ENCODE measurements at places on chromosomes 7 and 10. TPM values are rescaled to one million over a fixed set of nuclear protein-coding genes. Genes with fewer than 3 reads are reported as not detected.

TIMM23 gene
- 49.6 TPM for total RNA-seq

ZNF365 gene
- total RNA-seq = not detected

GPER1 gene
- not detected for total RNA-seq

UNC5B gene
- not detected for total RNA-seq

ZNF804B gene
- not detected for total RNA-seq

ADARB2 gene
- not detected for total RNA-seq

SPDYE6 gene
- not detected for total RNA-seq

DNA sequence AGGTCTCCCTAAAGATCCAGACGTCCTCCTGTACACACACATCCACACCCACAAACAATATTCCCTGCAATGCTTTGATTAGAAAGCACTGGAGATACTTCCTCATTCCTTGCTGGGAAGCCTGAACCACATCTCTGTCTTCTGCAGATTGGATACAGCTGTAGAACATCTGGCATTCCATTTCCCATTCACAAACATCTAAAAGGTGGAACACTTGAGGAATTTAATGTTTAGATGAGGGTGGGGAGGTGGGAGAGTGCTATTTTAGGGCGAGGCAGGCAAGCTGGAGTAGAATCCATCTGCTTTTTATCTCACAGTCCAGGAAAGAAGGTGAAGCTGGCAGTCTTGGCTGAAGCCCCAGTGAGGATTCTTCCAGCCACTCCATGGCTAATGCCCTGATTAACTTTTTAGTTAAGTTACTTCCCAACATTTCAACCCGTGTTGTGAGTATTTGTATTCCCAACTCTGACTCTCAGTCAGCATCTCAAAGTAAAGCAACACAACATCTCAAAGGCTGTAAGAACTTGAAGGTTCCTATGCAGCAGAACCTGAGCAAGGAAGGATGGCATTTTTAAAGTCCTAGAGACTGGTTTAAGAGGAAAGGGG, 46.1 kb downstream of the CYTH3 start:
- no peak for DNase-seq

DNA sequence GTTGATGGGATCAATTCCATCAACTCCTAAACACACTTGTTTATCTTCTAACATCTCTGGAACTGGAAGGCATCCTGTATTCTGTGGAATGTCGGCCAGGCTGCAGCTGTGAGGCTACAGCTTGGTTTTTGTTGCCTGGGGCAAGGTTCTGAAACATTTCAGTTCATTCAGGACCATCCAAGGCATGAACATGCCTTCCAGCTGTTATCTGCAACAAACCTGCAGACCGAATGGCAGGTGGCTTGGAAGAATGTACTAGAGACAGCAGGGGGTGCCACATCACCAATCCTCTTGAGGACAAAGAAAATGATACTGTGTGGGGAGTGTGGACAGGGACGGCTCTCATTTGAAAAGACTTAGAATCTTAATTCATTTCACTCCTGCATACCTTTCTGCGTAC, 12.4 kb downstream of the PAPOLB start:
- DNase-seq = no peak

- DNase-seq = no peak
These were observed 51.5 kb downstream of the TCERG1L start for GRCh38 chr10:131260031-131260430.

DNA sequence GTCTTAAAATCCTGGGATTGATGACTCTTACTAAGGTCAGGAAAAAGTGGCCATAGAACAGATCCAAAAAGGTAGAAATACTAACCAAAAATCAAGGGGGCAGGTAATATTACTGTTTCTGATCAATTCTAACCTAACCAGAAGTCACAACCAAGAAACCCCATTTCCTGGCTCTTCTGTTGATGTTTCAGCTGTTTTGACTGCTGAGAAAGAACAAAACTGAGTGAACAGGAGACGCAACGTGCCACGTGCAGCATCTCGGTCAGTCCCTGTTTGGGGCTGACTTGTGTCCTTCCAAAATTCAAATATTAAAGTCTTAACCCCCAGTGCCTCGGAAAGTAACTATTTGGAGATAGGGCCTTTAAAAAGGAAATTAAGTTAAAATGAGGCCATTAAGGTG, 56.8 kb downstream of the JAZF1 start:
- DNase-seq = no peak

DNA sequence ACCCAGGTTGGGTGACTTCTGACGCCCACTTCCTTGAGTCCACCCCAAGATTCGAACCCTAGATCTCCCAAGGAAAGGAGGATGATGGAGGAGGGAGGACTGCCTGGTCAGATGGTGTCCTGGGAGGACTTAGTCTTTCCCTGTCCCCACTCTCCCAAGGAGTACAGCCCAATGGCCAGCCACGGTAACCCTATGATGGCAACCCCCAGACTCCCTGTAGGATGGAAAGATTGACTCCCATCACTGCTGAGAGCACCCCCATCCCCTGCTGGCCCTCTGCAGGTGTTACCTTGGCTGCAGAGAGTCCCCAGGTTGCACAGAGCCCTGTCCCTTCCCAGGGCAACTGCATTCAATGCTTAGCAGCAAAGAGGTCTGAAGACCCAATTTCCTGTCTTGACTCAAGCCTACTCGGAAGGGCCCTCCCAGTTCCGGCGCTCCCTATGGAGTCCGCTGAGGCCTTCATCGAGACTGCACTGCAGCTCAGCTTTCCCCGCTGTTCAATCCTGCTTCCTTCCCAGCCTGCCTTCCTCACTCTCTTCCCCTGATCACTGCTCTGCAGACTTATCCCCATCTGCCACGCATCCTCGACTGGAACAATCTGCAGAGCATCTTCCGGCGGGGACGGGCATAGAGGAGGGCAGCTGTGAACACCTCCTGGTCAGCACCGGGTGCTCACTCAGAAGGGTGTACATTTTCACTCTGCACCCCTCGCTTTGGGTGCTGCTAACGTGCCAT, 50.8 kb upstream of the OCM2 start:
- DNase-seq = no peak

DNA sequence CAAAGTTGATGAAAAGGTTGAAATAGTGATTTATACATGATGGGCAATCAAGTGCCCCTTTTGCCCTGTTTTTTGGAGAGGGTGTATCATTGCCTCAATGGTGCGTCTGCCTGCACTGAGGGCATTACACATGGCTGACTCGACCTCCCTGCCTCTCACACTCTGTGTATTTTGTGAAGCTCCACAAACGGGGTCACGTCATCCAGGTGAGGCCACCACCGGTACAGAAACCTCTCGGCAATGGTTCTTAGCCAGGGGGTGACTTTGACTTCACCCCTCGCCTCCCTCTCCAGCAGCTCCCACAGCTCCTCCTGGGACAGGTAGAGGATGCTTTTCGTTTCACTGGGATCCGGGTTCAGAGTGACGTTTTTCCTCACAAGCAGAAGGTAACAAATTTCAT, 6.3 kb downstream of the IDI2 start:
- no peak for DNase-seq

GRCh38 chr10:79241990-79242619, 105.2 kb upstream of the PPIF start:
- DNase-seq = peak; percentile 79

DNA sequence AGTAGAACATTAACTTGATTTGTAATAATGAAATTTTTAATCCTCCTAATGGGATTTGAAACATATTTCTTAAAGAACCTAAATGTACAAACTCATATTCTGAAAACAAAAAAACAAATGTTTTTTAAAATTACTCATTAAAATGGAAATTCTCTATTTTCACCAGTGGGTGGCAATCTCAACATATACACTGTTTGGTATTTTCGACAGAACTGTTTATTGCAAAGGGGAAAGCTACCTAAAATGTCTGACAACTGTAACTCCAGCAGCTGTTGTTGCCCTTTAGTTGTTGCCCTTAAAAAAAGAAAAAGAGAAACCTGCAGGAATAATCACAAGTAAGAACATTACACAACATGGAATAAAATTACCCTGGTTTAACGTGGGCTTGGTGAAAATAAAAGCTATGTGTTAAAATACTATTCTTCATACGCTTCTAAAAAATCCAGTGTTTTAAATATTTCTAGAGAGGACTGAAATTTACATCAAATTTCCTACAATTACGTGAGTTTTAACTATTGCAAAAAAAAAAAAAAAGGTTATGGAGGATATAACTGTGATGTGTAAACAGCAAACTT, 54.5 kb downstream of the COL1A2 start:
- no peak for DNase-seq

- DNase-seq = no peak
These were observed 337.5 kb upstream of the KCND2 start for GRCh38 chr7:119935418-119936025.

GRCh38 chr10:79928028-79928583, 20.8 kb downstream of the SFTPD start:
- peak; percentile 30 for DNase-seq

GRCh38 chr7:22142572-22142971, 196.9 kb upstream of the CDCA7L start:
- DNase-seq = no peak

- DNase-seq = no peak
These were observed 14.1 kb upstream of the PPA1 start for GRCh38 chr10:70247360-70247759.

DNA sequence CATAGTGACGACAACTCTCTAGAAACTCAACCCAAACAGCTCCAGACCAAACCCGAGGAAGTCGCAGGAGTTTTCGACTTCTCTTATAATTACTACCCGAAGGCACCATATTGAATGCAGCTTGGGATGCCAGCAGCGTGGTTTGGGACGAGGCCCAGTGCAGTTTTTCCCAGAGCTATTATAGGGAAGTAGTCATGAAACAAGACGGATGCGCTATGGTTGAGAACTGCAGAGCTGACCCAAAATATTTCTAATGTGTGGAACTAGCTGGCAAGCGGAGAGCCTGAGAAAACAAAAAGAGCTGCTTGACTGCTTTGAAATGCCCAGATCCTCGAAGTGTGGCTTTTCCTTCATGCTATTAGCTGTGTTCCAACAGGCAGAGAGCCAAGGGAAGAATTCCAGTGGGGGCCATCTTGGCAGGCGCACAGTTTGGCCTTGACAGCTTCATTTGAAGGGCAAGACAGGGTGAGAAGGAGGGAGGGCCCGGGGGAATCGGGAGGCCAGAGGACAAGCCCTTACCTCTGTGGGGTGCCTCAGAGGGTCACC, 122.7 kb downstream of the CUL2 start:
- DNase-seq = no peak

DNA sequence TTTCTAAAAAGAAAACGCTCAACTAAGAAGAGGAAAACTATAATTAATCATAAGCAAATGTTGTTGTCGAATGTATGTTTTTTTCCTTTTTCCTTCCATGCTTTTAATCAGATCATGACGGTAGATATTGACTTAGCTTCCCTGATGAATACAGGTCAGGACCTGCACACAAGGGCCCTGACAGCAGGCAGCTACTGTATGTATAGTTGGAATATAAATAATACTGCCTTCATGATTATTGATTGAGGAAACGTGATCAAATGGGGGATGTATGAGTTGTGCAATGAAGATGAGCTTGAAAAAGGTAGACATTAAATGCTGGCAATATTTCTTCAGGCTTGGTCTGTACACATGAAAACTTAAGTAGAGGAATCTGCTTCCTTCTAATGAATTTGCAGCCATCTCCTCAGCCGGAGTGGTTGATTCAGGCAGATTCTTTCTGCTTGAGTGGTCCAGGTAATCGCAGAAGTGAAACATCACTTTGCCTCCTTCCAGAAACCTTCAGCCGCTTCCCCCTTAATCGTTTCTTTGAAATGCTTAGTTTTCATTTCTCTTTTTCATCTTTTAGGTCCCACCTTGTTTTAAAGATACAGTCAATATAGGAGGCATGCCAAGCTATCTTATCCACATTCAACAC, 656.5 kb downstream of the SDK1 start:
- no peak for DNase-seq

GRCh38 chr10:46787321-46787615, 124.0 kb upstream of the PTPN20 start:
- peak; percentile 15 for DNase-seq

DNA sequence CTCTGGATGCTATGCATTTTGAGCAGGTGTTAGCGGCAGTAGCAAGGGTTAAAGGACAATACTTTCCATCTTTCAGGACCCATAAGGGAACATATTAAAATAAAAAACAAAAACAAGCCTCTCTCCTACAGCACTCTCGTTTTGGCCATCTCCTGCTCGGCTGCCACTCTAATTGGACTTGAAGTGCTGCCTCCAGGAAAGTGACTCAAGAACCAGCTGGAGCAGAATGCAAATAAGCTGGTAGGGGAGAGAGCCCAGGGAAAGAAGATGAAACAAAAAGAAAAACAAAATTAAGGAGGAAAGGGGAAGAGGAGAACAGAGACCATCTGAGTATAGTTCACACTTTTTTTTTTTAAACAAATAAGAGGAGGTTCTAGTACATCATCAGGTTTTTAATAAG, 65.6 kb downstream of the HBP1 start:
- DNase-seq = no peak

- no peak for DNase-seq
These were observed 27.7 kb upstream of the TM9SF3 start for GRCh38 chr10:96614515-96614914.

DNA sequence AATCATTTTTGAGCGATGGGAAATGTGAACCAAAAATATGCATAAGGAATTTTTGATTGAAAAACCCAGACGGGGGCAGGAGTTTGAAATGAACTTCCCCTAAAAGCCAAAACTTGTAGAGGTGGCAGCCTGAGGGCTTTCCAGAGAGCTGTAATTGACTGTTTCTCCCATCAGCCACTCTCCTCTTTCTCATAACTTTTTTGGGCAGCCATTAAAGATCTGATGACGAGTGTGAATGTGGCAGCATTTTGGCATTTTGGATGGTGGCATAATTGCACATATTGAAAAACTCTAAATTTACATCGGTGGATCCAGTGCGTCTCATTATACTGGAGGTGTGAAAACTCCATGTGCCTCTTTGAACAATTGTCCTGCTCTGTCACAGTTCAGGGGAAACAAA, 159.0 kb downstream of the CUX1 start:
- no peak for DNase-seq

DNA sequence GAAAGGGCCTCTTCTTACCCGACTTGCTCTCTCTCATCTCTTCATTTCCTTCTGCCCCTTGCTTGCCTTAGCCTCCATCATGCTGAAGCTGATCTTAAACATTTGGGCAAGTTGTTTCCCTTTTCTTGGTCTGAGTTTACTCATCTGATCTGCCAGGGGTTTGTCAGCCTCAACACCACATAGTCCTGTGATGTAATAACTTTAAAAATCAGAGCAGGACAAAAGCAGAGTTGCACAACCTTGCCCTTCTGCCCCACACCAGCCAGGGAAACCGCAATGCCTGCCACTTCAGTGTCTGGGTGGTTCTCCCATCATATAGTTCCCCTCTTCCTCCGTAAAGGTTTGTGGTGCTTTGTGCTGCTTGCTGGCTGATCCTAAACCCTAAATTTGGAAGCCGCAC, 9.9 kb upstream of the LIPM start:
- DNase-seq = no peak

- DNase-seq = peak; percentile 38
These were observed 81.6 kb upstream of the LRRC4 start for GRCh38 chr7:128112781-128113221.

GRCh38 chr7:9709216-9709615, 1264.5 kb upstream of the PHF14 start:
- DNase-seq = no peak

All from activated naive CD4-positive, alpha-beta T cell treated with anti-CD3 and anti-CD28 coated beads, Interleukin-2, amount 50 U/mL, for 72 hours (primary cell).